ENCODE measurements at places on chromosomes 3 and 15.

GRCh38 chr15:28896951-28897350, 11.2 kb downstream of the APBA2 start:
- no peak for DNase-seq

DNA sequence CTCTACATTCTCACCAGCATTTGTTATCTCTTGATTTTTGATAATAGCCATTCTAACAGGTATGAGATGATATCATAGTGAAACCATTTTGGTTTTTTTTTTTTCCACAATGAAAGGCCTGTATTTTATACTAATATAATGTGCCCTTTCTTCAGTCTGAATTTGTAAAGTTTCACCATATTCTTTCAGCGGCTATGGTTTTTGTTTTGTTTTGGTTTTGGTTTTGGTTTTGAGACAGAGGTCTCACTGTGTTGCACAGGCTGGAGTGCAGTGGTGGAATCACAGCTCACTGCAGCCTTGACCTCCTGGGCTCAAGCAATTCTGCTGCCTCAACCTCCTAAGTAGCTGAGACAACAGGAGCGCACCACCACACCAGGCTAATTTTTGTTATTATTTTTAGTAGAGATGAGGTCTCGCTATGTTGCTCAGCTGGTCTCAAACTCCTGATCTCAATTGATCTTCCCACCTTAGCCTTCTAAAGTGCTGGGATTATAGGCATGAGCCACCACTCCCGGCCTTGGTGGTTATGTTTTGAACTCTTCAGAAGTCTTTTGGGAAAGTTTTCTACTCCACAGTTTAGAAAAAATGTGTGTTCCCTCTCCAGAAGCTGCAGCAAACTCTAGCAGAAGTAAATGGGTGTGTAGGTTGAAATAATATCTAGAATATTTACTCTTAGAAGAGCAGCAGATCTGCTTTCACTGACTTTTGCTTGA, 110.2 kb upstream of the UMPS start:
- no peak for DNase-seq

DNA sequence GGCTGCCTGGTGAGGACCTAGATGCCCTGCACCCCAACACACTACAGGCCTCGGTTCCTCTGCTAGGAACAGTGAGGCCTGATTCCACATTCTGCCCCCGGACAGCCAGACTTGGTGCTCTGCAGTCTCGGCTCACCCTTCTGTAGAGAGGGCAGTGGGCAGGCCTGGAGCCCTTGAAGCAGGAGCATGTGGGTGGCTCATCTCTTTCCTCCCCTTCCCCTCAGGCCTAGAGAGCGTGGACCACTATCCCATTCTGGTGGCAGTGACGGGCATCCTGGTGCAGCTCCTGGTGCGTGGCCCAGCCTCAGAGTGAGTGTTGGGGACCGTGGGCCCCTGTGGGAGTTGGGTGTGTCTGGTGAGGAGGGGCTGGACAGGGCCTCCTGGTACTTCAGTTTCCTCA, 3.3 kb downstream of the AMIGO3 start:
- peak; percentile 34 for DNase-seq

DNA sequence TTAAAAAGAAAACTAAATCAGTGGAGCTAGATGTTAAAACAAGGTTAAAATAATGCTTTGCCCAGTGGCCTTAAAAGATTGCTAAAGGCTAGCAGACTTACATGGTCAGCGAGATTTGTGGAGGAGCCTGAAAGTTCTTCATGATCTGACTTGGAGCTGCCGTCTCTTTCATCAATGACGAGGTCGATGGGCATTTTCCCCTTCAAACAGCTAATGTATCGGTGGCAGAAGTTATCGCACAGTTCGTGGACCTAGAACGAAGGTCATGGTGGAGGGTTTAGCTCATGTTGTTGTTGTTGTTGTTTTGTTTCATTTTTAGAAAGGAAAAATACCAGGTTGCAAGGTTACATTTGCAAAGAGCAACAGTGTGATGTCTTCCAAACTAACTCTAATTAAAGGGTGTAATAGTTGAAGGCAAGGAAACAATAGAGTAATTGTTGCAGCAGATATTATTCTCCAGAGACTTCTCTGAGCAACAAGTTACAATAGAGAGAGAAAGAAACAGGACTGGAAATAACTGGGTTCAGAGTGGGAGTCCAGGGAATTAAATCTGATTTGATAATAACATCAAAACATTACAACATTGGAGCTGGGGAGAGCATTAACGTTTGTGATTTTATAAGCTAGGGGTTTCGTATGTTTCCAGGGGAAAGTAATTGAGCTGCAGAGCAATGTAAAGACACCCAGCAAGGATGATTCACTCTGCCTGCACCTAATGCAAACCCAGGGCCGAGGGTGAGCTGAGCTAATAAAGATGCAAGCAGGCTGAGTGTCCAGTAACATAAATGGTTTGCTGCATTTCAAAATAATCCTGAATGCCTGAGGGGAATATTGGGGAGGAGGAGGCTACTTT, 6.6 kb downstream of the MEIS2 start:
- peak; percentile 61 for DNase-seq

- no peak for DNase-seq
Observed at GRCh38 chr15:69661871-69662644, 209.4 kb downstream of the RPLP1 start.

GRCh38 chr15:98398056-98398455, 250.3 kb upstream of the IGF1R start:
- no peak for DNase-seq

DNA sequence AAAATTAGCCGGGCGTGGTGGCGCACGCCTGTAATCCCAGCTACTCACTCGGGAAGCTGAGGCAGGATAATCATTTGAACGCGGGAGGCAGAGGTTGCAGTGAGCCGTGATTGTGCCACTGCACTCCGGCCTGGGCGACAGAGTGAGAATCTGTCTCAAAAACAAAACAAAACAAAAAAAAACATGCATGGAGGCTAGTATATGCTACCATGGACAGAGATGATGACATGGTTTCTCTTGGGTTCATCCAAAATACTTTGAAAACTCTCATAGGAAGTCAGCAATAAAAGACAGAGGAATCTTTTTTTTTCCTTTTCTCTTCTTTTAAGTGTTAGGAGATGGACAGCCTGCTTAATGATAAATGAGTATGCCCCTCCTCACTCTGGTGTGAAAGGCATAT, 137.7 kb upstream of the MB21D2 start:
- DNase-seq = no peak

- no peak for DNase-seq
Observed at GRCh38 chr3:195221015-195221853, 49.7 kb downstream of the XXYLT1 start.

DNA sequence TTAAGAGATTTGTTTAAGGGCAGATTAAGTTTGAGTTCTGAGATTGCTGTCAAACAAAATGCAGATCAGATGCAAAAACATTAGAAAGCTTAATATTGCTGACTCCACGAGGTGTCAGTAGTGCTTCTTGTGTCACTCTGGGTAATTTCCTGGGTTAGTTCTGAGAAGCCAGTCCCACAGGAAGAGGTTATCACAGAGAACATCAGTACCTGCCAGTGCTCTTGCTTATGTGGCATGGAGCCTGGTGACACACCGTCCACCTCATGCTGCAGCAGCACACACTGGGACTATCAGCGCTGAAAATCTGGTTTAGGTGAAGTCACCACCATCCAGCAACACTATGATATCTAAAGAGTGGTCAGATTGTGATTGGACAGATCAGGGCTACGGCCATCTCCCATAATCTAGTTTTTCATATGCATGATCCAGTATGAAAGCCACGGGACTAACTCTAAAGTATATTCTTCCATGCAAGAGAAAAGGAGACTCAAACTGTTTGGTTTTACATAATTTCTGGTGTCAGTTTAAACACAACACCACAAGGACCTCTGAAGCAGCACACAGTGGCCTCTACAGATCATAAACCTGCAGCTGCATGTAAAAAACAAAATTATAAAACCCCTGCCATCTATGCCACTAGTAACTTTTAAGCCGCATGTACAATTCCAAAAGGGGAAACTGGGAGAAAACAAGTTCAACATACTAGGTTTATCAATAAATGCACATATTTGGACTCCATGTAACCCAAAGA, 36.1 kb upstream of the MYO5C start:
- peak; percentile 53 for DNase-seq

DNA sequence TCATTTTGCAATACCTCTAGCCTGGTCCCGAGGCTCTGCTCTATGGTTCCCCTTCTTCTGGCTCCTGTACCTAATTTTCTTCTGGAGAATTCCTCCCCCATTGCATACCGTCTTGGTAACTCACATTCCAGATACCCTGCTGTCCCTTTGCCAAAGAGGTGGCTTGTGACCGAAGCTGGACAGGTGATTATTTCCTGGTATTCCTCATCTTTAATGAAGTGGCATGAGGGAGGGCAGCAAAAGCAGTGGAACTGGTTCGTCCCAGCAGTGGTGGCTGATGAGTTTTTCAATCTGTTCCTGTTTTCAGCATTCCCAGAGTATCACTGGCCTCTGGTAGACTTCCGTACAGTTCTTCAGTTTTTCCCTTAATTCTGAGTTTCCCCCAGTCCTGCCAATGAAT, 186.2 kb upstream of the CADPS start:
- no peak for DNase-seq
